ENCODE measurements at places on chromosomes 3 and 15.

- DNase-seq = no peak
Measured at GRCh38 chr3:188941103-188941502, 230.7 kb upstream of the TPRG1 start.

DNA sequence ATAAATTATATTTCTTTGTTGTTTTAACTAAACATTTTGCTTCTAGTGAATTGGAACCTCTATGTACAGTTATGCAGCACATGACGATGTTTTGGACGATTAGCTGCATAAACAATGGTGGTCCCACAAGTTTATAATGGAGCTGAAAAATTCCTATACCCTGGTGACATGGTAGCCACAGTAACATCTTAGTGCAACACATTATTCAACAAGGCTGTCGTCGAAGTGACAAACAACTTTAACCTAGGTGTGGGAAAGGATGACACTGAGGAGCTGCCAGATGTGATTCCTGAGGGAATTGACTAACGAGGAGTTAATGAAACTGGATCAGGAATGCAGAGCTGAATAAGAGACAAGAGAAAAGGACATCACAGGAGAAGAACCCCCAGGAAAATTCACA lies 588.9 kb upstream of the EPHA6 start:
- DNase-seq = no peak

DNA sequence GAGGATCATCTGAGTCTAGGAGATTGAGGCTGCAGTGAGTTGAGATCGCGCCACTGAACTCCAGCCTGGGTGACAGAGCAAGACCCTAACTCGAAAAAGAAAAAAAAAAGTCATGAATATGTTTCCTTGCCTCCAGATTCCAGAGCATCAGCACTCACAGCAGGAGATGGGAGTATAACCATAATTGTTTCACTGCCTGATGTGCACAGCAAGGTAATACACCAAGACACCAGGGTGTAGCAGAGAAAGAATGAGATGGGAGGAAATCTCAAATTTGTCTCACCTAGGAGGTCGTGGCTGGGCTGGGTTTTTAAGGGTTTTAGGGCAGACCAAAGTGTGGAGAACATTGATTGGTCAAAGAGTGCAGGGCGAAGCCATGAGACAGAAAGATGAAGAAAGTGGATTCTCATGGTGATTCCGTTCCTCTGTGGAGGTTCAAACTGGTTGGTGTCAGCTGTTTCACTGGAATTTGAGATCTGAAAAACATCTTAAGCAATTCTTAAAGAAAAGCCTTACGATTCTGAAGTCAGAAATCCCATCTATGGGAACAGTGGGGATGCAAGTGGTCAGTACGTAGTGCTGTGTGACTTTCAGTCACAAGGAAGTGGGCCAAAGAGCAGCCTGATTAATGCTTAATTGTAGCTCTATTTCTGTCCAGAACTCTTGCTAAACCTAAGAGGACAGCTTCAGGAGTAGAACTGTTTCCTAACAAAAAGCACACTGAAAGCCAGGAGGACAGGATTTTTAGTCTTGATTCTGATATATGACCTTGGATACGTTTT lies 7.8 kb upstream of the C15orf61 start:
- no peak for DNase-seq

DNA sequence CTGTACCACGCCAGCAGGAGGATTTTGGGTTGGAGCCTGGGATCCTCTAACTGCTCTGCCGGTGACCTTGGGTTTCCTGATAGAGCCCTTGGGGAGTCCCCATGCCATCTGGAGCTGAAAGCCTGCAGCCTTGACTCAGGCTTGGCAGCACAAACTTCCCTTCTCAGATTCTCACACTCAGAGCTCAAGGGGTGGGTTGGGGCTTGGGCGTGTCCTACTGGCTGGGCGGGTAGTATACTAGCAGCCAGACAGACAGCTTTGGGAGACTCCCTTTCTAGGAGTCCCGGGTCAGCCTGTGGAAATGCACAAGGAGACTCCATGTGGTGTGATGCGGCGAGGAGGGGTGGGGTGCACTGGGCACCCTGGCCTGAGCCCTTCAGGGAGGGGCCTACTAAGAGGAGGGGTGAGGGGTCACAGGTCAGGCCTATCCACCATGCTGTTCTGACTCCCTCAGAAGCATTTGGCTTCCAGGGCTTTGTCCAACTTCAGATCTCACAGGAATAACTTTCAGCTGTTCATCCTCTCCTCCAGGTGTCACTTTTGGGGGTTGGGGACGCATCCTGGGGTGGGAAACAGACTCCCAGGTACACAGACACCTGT lies 21.6 kb upstream of the PLXNA1 start:
- no peak for DNase-seq

GRCh38 chr15:98548139-98548971 lies 100.0 kb upstream of the IGF1R start:
- no peak for DNase-seq

GRCh38 chr15:49686599-49686998 lies 65.8 kb downstream of the DTWD1 start:
- DNase-seq = no peak

- DNase-seq = no peak
Measured at GRCh38 chr15:91468871-91469580, 369.0 kb downstream of the SV2B start.

DNA sequence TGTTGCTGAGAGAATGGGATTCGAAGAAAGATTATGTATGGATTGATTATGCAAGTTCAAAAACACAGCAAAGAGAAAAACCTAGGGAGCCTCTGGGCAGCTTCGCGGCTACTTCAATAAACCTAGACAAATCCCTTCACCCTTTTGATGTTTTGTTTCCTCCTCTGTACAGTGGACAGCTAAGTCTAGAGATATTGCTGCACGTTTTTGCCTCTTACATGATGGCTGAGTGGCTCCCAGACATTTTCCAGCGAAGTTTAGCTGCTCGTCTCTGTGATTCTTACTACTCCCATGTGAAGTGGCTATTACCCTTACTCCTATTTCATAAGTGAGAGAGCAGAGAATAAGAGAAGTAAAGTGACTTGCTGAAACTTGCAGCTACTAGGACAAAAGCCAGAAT lies 695.0 kb upstream of the GRM7 start:
- no peak for DNase-seq

- DNase-seq = no peak
Measured at GRCh38 chr15:69723404-69724096, 270.9 kb downstream of the RPLP1 start.

DNA sequence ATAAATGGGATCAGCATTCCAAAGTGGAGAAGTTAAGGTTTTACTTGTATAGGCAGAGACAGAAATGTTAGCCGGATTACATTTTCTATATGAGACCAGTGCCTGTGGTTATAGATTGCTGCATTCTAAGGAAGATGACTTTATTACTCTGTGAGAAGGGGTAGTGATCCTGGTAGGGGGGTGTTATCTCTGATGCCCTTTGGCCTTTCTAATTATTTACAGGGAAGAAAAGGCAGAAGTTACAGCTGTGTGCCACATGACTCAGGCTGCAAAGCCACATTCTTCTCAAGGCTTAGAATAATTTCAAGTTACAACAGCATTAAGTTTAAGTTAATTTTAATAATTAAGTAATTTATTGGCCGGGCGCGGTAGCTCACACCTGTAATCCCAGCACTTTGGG lies 2.2 kb upstream of the TMC3 start:
- no peak for DNase-seq

DNA sequence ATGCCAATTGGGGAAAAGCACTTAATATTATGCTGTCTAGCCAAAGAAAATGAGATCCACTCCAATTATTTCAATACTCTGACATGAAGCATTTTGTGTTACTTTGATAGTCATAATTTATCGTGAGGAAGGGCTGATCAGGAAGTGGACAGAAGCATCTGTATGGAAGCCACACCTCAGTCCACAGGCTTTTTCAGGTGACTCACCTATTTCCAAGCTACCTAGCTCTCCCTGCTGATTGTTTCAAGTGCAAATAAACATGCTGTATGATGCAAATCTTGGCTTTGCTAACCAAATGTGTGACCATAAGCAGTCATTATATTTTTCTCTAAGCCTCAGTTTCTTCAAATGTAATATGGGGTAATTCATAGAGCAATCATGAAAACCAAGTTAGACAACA lies 30.8 kb upstream of the CPB1 start:
- DNase-seq = no peak

- DNase-seq = no peak
Measured at GRCh38 chr15:99764522-99764921, 31.3 kb upstream of the LYSMD4 start.

- DNase-seq = no peak
Measured at GRCh38 chr3:194738254-194739093, 52.8 kb downstream of the FAM43A start.

DNA sequence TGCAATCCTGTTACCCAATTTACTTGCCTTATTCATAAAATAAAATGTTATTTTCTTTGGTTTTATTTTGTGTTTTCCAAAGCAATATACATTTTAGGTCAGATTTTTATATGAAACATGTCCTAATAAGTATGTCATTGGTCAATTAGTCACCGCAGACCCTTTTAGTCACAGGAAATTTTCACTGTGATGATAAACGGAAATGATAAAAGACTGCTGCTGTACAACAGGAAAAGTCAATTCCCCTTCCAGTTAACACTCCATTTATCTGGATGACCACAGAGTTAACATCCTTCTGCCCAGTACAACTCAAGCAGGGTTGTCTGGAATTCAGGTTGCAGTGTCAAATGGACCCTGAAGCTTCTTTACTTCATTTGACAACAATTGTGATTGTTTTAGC lies 175.2 kb downstream of the LSAMP start:
- no peak for DNase-seq

DNA sequence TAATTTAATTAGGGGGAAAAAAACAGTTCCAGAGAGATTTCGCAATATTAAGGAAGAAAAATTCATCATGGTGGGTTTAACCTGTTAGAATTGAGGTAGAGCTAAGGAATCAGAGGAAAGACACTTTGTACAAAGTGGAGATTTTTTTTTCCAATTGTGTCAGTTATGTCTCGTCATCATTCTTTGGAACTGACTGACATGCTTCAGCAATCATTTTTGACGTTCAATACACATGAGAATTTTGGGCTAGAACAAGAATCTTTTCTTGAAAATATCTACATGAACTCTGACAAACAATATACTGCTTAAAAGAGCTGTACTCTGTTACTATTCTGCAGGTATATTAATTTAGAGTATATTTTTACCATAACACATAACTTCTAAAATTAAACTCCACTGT lies 878.6 kb downstream of the CADM2 start:
- DNase-seq = no peak

DNA sequence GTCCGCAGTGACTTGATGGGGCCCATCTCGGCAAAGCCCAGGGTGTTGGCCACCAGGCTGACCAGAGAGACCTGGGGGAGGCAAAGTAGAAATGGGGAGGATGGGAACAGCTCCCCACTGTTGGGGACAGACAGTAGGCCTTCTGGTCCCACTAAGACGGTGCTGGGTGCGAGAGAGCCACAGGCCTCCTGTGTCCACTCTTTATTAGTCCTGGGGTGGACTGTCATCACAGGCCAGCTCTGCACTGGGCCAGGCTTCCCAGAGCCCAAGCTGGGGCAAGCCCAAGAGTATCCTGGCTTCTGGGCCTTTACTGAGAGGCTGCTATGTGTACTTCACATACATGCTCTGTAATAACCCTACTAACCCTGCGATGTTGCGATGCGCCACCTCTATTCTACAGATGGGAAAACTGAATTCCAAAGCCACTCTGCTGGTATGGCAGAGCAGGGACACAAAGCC lies 66.4 kb downstream of the EXOG start:
- no peak for DNase-seq

GRCh38 chr3:168517249-168518071 lies 421.7 kb upstream of the GOLIM4 start:
- no peak for DNase-seq

- DNase-seq = no peak
Measured at GRCh38 chr3:164550857-164551256, 527.4 kb downstream of the SI start.

DNA sequence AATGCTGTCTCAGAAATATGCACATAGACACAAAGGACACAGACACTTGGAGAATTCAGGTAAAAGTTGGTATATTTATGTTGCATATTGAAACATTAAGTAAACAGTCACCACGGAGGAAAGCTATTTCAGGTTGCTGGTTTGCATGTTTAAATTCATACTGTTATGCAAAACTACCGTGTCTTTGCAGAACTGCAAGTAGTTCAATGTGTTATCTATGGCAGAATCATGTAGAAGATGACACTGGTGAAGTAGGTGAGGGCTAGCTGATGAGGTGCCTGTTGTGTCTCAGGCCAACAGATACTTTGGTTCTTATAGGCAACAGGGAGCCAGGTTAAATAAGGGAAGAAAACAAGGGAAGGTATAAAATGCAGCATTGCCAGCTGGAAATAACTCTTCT lies 511.3 kb downstream of the DIPK2A start:
- no peak for DNase-seq

DNA sequence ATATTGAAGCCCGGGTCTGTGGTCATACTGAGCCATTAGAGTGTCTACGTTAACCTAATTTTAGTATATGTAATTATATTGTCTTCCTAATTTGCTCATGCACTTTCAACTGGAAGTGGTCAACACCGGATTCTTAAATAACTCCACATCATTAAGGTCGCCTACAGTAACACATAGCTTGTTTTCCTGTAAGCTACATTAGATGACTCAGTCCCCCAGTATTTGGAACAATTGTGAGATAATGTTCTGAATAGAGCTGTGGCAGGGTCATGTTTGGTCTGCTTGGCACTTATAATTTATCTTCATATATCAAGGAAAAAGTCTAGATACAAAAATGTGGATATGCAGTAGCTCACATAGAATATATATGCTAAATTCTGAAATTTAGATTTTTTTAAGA lies 486.2 kb downstream of the IGSF11 start:
- DNase-seq = no peak

- no peak for DNase-seq
Measured at GRCh38 chr3:106466881-106467280, 598.1 kb upstream of the CBLB start.

GRCh38 chr3:45779746-45780735 lies 16.3 kb downstream of the SLC6A20 start:
- no peak for DNase-seq

- no peak for DNase-seq
Measured at GRCh38 chr3:117130222-117130621, 420.6 kb downstream of the TUSC7 start.

DNA sequence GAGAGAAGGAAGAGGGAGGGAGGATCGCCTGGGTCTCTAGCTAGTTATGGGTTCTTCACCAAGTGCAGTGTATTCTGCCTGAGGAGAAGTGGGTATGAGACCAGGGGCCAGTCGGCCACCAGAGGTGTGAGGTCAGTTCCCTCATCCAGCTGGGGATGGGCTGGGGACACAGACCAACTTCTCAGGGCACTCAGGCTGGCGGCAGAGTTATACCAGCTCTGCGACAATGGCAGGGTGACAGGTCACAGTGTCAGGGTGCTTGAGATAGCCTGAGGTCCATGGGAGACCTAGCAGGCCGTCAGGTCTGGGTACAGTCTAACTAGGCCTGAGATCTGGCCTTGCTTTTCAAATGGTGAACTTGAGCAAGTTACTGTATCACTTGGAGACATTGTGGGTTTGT lies 31.4 kb upstream of the PLXNA1 start:
- DNase-seq = no peak

GRCh38 chr15:58442122-58442521 lies 10.3 kb downstream of the LIPC start:
- DNase-seq = no peak

DNA sequence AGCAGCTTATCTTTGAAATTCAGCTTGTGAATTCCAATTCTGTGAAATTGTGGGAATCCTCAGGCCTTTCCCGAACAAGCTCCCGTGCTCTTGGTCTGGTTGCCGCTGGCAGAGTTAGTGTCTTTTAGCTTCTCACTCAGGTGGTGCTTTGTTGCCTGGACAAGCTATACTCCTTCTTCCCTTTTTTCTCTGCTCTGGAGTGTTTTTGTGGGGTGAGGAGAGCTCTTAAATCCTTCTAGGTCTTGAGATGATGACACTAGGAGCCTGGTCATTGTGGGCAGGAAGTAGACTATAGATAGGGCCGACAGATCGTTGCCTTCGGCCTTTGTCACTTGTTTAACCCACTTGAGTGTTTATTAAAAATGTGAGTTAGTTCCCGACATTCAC lies 93.8 kb downstream of the SLCO3A1 start:
- DNase-seq = no peak

Measured in stimulated activated CD4-positive, alpha-beta T cell treated with anti-CD3 and anti-CD28 coated beads, Interleukin-15, amount 100 ng/mL, for 1 hour (primary cell).